ENCODE measurements at places on chromosomes 11 and 22.

- DNase-seq = no peak
Observed at GRCh38 chr22:20117633-20118299, 740 bp upstream of the TRMT2A start.

DNA sequence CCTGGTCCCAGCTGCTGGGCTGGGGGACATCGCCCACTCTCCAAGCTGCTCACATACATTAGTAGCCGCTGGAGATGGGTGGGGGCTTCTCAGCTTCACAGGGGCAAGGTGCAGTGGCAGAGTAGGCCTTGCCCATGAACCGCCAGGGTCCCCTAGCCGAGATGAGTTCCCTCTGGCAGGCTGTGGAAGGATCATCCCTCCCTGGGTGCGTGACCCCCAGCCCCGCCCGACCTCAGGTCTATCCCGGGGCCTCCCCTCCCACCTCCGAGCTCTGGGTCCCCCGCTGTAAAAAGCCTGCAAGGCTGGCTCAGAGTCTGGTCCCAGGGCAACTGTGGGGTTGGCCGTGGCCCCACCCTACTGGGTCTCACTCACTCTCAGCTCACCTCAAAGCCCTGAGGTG is 15.3 kb upstream of the TPCN2 start:
- no peak for DNase-seq

- DNase-seq = no peak
Observed at GRCh38 chr11:11163236-11163635, 189.8 kb downstream of the CSNK2A3 start.

DNA sequence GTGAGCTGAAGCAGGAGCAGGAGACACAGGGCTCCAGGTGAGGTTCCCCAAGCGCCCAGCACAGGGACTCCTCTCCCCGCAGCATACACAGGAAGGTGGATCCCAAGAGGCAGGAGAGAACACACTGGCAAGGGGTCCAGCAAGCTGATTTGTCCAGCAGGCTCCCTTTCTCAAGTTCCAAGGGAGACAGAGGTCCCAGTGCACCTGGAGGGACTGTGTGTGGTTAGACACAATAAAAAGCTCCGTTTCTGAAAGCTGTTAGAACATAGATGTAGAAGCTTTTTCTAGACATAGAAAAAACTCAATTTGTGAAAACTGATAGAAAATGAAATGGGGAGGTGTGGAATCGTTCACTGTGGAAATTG is 1.8 kb downstream of the CALCB start:
- no peak for DNase-seq

GRCh38 chr22:29555065-29555644 is 1.6 kb upstream of the THOC5 start:
- peak; percentile 35 for DNase-seq

GRCh38 chr11:20113149-20113438 is 47.2 kb downstream of the DBX1 start:
- peak; percentile 32 for DNase-seq

DNA sequence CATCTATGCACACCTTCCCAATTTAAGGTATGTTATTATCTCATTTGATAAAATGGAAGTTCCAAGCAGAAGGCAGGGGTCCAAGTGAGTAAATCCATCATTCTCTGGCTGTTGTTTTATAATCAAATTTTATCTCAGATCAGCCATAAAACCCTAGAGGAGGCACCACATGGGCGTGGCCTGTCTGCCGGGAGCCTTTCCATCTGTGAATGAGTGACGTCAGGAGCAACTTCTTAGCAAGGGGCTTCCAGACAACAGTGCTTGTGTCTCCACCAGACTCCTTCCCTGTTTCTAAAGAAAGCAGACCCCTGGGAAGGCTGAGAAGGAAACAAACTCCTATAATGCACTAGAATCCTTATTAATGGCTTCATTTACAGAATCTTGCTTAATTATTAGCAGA is 13.5 kb downstream of the SEZ6L start:
- no peak for DNase-seq

DNA sequence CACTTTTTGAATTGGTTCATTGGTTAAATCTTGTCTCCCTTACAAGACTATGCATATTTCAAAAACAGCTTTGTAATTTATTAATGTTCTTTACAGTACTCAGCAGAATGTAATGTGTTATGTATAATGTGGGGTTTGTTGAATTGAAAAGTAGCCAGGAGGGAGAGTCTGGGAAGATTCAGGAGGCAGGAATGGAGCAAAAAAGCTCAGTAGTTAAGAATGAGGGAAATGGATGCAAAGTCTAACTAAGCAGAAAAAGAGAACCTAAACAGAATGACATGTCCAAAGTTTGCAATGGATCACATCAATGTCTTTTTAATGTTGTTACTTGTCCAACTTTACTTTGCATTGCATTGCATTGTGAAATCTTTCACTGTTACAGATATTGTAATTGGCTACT is 86.5 kb upstream of the CARD18 start:
- DNase-seq = no peak

- no peak for DNase-seq
Observed at GRCh38 chr11:20249796-20250195, 89.5 kb upstream of the DBX1 start.

DNA sequence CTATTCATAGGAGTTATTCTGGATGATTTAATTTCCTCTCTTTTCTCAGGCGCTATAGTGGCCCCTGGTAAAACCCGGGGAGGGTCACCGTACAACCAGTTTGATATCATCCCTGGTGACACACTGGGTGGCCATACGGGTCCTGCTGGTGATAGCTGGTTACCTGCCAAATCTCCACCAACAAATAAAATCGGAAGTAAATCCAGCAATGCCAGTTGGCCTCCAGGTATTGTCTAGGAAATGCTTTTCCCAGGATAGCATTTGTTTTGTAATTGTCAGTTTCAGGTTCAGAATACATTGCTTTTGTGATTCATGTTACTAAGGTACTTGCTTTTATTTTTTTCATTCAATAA is 35.6 kb upstream of the ADSL start:
- no peak for DNase-seq

DNA sequence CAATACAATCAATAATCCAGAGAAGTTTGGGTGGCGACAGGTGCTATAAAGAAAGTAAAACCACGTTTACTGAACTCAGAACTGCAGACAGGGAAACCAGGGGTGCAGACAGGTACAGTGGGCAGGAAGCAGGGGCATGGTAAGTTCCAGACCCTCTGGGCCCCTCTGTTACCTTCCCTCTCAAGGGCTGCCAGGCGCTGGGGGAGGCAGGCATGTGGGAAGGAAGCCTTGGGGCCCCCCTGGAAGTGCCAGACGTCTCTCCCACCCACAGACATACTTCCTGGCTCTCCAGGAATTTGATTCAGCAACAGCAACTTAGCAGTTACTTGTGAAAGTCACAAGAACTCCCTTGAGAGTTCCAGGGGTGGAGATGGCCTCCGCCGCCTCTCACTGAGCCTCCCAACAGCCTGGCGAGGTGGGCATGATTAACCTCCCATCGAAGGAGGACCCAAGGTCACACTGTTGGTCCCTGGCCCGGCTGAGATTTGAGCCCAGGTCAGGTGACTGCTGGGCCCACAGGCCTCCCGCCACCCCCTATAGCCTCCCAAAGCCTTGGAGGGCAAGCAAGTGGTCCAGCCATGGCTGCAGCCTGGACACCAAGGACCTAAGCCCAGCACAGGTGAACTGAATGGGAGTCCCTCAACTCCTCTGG is 14.1 kb upstream of the TSKU start:
- no peak for DNase-seq

DNA sequence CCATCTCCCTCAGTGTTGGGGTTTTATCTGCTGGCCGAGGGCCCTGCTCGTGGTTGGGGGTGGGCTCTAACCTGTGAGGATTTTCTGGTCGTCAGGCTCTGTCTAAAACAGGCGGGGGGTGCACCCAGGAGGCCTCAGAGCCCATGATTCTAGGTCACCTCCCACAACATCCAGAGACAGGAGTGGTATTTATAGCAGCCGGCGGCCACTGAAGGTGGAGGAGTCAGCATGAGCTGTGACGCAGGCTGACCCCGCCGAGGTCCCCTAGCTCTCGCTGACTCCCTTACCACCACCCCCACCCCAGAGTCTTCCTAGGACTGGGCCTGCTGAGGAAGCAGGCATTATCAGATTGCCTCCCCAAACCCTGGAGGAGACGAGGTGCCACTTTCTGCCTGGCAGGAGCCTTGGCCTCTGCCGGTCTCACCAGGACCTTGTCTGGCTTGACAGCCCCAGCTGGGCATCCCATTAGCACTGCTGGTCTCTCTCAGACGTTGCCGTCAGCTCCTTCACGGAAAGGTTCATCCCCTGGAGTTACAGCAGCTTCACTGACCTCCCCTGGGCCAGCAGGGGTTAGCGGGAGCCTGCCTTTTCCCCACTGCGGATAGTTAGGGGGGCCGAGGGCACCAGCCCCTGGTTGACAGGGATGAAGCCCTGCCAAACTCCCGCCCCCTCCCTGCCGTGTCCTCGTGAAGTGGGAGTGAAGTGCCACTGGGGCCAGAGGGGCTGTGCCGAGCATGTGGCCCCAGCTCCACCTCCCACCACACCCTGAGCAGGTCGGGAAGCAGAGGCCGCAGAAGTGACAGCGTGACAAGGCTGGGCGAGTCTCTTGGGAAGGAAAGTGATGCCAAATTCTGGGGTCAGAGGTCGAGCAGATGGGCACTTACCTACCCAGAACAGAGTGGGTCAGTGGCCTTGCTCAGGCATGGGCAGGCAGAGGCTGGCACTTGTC is 26.5 kb downstream of the DAGLA start:
- DNase-seq = no peak

- DNase-seq = no peak
Observed at GRCh38 chr11:114073828-114074381, 14.4 kb downstream of the ZBTB16 start.

GRCh38 chr11:9754010-9754471 is 90.2 kb downstream of the SWAP70 start:
- DNase-seq = peak; percentile 36

DNA sequence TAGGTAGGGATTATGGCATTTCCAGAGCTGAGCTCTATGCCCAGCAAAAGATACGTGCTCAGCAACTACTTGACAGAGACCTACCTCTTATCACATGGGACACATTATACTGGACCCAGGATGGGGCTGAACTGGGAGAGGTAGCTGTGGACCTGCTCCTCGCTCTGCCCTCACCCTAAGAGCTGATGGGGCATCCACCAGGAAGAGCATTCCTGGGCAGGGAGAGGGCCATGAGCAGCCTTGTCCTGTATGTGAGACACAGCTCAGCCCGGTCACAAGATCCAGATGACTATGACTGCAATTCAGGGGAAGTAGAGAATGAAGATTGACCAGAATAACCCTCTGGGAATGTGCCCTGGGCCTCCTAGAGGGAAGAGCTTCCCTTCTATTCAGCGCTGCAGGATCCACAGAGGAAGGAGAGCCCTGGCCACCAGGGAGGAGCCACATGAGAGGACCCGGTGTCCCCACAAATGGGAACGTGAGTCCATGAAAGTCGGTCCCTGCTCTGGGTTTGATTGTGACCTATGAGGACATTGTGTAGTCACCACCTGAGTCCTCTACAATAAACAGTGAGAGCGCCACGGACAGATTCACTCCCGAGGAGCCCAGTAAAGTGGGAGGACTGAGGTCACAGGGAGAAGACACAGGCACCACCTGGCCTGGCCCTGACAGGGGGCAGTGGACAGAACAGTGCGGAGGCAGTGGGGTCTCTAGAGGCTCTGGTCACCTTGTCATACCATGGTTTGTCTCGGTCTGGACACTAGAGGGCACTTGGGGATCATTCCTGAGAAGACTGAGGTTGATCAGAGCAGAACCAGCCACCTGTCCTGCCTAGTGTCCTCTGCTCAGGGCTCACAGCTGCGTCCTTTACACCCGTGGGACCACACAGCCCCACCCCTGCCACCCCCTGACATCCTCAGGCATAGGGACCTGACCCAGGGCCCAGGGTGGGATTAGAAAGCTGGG is 99.5 kb downstream of the ZNF280B start:
- peak; percentile 3 for DNase-seq

- peak; percentile 77 for DNase-seq
Observed at GRCh38 chr11:117226388-117227385, 5.2 kb downstream of the PCSK7 start.

DNA sequence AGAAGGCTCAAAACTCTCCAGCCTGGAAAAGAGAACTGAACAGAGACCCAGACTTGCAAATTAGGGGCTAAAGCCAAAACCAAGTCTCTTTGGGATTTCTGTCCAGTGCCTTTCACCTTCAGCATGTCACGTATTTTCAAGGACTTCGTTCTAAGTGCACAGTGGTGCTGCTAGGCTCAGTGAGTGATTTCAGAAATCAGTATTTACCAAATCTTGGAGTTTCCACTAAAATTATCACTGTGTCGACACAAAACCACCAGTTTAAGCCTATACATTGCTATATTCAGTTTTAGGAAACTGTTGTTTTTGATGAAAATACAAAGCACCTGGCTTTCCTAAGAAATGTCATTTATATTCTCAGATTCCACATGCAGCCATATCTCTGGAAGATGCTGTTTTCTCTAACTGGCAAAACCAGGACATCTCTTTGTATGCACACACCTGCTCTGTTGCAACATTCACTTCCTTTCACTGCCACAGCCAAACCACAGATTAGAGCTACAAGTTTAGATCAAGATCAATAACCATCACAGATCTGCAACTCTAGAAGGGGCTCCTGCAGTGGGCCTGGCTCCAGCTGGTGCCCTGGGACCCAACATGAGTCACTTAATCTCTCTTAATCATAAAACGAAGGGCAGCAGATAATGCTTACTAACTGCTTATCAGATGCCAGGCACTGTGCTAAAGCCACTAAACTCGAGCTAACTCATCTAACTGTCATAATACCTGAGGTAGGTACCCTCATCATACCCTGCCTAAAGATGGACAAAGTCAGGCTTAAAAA is 22.3 kb downstream of the SMCO4 start:
- no peak for DNase-seq

DNA sequence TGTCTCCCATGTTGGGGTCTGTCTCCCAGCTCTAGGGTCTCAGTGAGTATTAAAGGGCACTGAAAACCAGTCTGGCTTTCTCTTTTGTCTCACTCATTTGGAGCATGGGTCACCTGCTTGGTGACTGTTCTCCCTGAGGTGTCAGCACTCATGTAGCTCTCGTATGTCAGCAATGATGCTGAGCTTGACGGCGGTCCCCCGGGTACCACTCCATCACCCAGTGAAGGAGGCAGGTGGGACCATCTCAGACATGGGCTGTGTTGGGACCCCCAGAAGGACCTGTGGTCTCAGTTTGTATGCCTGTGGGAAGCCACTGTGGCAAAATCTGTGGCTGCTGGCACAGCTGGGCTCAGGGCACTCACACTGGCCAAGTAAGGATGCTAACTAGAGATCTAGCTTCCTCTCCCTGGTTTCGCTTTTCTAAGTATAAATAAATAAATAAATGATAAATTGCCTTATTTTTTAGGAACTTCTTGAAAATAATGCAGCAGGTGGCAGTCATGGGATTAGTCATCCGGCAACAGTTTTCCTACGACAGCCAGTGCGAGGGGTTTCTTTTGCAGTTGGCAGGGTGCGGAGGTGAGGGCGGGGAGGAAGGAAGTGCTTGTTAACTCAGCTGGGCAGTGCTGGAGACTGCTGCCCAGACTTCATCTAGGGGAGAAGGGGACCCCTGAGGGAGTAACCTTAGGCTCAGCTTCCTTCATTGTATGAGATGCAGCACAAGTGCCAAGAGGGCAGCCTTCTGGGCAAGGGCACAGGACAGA is 48.8 kb downstream of the OSBP2 start:
- no peak for DNase-seq

GRCh38 chr11:83717537-83717936 is 431.4 kb upstream of the CCDC90B start:
- no peak for DNase-seq

Data from M059J (cell line).